ENCODE measurements at places on chromosomes 7 and 10.
A peak's percentile ranks its signal among the peaks of the same experiment; 100 is the strongest.

DNA sequence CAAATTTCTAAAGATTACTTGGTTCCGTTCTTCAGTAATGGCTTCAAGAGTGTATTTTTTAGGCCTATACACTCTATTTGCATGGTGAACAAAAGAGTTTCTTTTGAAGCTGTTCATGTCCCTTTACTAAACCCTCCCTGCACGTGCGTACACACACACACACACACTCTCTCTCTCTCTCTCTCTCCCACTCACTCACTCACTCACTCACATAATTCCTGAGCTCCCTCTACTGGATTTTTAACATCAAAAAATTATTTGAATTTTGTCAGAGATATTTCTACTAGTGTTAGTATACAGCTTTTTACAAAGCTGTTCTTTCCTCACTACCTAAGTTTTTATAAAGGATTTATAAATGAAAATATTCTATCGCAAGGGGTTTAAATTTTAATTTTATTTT lies 85.9 kb downstream of the UBE3C start:
- DNase-seq: no peak

DNA sequence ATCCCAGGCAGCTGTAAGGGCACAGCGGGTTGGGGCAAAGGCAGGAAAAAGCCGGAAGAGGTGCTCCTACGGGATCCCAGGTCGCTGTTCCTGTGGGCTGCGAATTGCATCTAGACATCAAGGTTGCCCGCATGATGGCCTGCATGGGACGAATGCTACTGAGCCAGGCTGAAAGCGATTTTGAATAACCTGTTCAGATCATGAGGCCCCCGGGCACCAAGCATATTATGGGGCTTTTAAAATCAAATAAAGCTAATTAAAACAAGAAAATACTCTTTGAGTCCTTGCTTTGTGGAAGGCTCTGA lies 37.1 kb downstream of the CAMK2B start:
- DNase-seq: peak; percentile 43

GRCh38 chr10:128128582-128128981 lies 2.4 kb upstream of the MKI67 start:
- no peak for DNase-seq

DNA sequence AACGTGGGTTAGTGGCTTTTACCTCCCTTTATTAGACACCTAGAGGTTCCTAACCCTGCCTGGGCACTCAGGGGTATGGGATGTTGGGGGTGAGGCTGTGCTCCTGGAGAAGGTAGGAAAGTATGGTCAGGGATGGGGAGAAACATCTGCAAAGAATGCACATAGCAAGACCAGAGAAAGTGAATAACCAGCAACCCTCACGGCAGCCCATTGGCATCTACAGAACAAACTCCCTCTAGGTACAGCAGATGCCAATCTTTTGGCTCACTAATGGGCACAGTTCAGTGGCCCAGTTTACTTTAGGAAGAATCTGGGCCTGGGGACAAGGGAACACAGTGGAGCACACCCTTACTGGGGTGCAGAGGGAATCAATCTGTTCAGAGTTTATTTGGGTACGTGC lies 143.9 kb downstream of the JAZF1 start:
- DNase-seq: no peak

- no peak for DNase-seq
These were observed 59.2 kb downstream of the MAPK8 start for GRCh38 chr10:48365668-48366067.

DNA sequence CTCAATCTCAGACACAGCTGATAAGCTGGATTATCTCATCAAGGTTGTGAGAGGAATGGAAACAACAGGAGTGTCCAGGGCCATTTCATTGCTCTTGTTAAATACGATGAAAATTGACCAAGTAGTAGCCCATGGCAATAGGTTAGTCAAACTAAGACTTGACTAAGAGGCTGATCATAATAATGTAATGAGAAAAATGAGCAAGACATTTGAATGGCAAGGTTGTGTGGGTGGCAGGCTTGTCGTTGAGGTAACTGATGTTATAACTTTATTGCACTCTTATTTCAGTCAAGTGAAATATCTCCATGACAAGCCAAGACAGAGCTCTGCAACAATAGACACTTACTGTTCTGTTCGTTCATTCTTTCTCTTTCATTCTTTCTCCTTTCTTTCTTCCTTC lies 532.0 kb downstream of the GATA3 start:
- DNase-seq: no peak

DNA sequence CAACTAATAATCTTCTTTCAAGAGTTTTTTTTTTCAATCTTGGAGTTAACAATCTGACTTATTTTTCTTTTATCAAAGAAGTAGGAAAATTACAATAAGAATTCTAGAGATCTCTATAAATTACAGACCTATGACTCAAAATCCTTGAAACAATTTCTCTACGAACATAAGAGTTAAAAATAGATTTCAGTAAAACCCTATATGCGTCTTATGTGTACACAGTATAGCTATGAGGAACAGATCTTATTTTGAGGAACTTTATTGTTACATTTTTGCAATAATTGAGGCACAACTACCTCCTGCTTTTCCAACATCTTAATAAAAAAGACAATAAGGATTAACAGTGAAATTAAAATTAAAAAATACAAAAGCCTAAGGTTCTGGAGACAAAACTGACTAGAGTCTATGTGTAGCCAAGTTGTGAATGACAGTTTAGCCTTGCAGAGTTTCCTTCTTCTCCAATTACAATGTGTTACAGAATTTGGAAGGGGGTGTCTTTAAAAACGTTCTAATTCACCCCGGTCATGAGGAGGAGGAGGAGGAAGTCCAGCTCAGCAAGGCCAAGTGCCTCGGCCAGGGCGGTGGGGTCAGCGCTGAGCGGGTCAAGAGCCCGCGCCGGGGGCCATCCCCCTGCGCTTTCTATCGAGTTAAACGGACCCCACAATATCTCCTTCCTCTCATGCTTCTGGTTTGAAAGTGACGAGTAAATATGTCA lies 40.5 kb downstream of the AMZ1 start:
- no peak for DNase-seq

DNA sequence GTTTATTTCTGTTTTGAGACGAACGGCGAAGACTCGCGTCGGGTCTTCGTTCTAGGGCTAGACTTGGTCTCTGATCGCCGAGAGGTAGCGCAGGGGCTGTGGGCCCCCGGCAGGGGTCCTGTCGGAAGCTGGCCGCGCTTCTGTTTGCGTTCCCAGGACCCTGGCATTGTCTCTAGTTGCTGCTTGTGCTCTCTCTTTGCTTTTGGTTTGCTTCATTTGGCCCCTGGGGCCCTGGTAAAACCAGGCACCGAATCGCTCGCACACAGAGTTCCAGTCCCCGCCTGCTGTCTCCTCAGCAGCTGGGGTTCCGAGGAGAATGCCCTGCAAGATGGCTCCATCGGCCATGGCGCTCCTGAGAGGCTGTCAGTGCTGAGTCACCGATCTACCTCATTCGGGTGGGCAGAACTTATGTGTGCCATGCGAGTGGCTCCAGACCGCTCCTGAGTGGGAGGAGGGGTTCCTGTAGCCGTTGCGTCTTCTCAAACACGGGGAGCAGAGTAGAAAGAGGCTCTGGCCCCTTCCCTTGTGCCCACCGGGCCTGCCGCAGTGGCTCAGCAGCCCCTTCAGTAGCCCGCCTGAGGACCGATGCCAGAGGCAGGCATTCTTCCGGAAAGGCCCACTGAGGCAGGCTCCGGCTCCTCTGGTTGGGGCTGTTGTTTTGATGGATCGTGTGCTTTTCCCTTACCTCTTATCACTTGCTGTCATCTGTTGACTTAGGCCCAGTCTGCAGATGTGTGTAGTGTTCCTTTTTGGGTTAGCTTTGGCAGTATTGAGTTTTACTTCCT lies 826 bp downstream of the CHPF2 start:
- DNase-seq: peak; percentile 75

GRCh38 chr7:27802999-27803398 lies 63.0 kb downstream of the TAX1BP1 start:
- no peak for DNase-seq

GRCh38 chr10:110141185-110141584 lies 66.2 kb upstream of the MXI1 start:
- DNase-seq: no peak
